ENCODE measurements at places on chromosomes 7 and 10. TPM values are rescaled to one million over a fixed set of nuclear protein-coding genes. Genes with fewer than 3 reads are reported as not detected.

The AHR gene
- total RNA-seq = 12.1 TPM

The FGL2 gene
- total RNA-seq = not detected

The CYP2E1 gene
- total RNA-seq = 0.49 TPM

The SLC13A1 gene
- not detected for total RNA-seq

The TAF6 gene
- total RNA-seq = 88.9 TPM

DNA sequence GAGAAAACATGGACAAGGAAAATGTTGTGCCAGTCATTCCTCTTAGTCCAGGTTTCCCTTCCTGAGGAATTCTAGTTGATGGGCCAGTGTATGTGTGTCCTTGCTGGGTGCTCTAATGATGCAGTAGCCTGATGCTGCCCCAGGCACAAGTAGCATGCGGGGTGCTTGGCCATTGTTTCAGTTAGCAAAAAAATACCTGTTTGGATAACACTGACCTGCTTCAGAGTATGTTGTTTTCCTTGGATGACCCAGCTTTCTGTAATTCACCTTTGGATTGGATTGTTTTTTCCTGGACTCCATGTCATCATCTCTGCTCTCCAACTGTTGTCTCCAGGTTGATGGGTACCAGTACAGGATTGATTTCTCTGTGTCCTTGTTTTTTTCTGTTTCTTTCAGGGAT is 169.2 kb downstream of the SND1 start:
- DNase-seq = no peak

- DNase-seq = no peak
These were observed 184.9 kb downstream of the PPP1R9A start for GRCh38 chr7:95092324-95092723.

DNA sequence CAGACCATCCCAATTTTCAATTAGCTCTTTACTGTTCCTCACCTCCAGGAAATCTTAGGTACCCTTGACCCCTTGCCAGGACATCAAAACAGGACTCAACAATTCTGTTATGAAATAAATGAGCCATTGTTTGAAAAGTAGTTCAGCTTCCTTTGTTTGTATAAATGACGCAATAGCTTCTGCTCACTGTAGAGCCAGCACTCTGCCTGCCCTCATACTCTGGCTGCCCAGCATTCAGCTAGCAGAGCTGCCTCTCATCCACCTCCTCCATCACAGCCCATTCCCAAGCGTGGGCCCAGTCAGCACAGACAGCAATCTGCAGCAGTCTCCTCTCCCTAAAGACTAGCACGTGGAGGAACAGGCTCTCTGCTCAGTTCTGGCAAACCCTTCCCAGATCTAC is 478.6 kb downstream of the GRID1 start:
- DNase-seq = no peak

DNA sequence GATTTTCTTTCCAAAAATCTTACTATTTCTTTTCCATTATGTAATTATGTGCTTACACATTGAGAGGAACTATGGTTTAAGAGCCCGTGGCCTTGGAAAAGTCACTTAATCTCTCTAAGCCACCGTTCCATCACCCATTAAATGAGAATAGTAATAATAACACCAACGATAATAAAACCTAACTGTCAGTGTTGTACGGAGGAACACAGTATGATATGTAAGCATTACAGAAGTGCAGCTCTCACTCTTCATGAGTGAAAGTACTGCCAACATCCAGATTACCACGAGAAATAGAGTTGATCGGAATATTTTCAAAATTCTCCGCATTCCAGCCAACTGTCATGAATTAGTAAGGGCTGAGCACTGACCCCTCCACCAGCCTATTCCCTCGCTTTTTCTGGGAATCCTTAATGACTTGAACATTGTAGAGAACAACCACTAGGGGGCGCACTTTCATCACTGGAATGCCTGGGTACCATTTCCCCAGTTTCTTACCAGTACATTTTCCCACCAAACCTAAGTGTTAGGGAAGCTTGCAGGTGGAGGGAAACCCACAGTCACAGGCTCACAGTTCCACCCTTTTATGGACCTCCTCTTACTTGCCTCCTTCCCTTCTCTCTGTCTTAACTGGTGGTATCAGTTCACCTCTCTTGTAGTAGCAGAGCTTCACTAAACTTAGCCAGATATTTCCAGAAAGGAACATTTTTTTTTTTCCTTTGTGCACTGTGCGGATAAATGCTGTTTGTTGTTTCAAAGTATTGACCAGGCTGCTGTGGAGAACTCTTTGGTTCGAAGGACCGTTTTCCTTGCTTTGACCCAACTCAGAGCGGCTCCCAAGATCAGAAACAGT is 27.8 kb downstream of the NKX2-3 start:
- peak; percentile 66 for DNase-seq

- no peak for DNase-seq
These were observed 619.5 kb upstream of the SEMA3D start for GRCh38 chr7:85806321-85806720.

- DNase-seq = no peak
These were observed 184.4 kb upstream of the KLF14 start for GRCh38 chr7:130918129-130919052.

DNA sequence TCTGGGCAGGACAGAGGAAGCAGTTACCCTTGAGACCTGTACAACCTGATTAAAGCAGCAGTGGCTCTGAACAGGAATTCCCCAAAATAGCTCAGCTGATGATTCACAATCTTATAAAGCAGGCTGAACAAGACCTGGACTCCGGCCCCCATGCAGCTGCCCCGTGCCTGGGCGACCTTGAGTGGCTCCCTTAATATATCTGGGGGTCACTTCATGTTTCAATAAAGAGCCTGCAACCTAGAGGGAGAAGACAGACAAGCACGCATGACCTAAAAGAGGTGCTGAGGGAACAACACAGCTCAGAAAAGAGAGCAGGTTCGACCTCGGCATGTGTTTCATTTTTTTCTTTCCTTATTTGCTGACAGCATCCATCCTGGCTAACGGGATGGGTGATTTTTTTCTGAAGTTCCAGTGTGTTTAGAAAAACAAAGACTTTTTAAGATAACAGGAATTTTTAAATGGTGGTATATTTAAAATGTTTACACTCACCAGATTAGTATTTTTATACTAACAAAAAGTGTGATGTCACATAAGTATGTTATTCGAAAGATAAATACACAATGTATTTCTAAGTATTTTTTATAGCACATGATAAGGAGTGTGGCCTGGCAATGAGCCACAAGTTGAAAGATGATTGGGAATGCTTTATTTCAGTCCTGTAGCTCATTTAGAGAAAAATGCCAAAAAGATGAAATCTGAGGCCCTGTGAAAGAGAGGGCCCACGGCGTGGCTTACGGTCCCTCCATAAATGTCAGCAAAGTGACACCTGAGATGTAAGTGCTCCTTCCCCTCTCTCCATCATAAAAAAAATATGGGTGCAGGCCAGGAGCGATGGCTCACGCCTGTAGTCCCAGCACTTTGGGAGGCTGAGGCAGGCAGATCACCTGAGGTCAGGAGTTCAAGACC is 161.3 kb downstream of the SLIT1 start:
- no peak for DNase-seq

- DNase-seq = no peak
These were observed 108.3 kb upstream of the ABCB5 start for GRCh38 chr7:20507157-20507556.

All from neural crest cell (in vitro differentiated cells).